Nucleus accumbens (tissue), 56 donors: ENCODE measurements at places on chromosomes 16 and 17.

- no peak for DNase-seq
These were observed 5.1 kb downstream of the ERBB2 start for GRCh38 chr17:39704821-39705551.

DNA sequence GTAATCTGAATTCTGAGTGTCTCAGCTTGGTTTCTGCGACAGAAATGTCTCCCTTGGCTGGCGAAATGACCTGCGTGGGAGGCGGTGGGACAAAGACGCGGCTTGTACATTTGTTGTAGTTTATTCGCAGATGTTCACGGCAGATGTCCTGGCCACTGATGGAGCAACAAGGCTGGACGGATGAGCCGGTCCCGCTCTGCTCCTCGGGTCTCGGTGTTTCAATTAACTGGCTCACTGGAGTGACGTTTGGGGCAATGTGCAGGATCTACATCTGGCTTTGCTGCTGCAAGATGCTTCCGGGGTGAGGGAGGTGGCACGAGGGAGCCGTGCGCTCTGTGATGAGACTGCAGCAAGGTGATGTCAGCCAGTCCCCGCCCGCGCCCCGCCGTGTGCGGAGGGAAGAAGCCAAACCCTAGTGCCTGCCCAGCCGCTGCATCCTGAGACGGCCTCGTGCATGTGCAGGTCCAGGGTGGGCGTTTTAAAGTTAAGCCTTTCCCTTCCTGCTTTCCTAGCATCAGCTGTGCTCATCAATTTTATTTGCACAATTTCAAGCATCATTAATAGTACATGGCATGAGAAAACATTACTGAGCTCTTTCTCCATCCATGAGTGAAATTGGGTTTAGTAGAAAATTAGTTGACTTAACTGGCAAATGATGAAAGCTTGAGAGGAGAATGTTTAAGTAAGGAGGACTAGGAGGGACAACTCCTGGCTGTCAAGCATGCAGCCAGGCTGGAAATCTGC is 44.4 kb downstream of the MGAT5B start:
- peak; percentile 48 for DNase-seq

- DNase-seq: no peak
These were observed 52.9 kb upstream of the KIFC3 start for GRCh38 chr16:57855188-57855587.

- peak; percentile 42 for DNase-seq
These were observed at the start of gene CORO1A for GRCh38 chr16:30183233-30184095. CORO1A (plus strand) TSS chr16:30183602; CDS start chr16:30185210, 1,608 bp downstream.

GRCh38 chr17:9725575-9725974 is 65.8 kb downstream of the DHRS7C start:
- no peak for DNase-seq

DNA sequence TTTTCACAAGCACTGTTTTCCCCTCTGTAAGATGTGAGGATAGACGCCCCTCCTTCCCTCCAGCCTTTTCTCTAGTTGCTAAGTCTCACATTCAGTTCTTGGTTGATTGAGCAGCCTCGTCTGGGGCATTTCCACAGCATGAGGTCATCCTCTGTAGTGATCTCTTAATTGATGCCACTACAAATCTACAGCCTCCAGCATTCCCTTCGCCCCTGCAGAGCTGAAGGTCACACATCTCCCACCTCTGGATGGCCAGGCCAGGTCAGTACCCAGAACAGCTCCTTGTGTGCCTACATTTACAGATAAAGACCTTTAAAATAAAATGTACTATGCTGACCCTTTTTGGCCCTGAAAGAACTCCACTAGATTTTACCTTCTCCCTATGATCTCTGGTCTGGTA is 32.5 kb upstream of the CDH11 start:
- no peak for DNase-seq

GRCh38 chr16:17529982-17530760 is 59.4 kb upstream of the XYLT1 start:
- DNase-seq: no peak

- DNase-seq: no peak
These were observed 180.9 kb downstream of the AIPL1 start for GRCh38 chr17:6254036-6254435.

GRCh38 chr16:78515421-78515820 is 416.0 kb downstream of the WWOX start:
- no peak for DNase-seq
